ENCODE measurements at places on chromosomes 1 and 21.

GRCh38 chr1:147215540-147215916, 9.6 kb downstream of the FMO5 start:
- no peak overlapping the region for H3K4me3 ChIP-seq
- H3K27ac ChIP-seq: no peak overlapping the region
- DNase-seq: no peak
- no peaks in the 10 kb centered on the region for H3K27me3 ChIP-seq

GRCh38 chr1:62382658-62382955, 54.2 kb upstream of the USP1 start:
- no peaks in the 10 kb centered on the region for H3K27me3 ChIP-seq
- peaks cover 3% of the 10 kb centered on the region for H3K4me1 ChIP-seq
- no peak for DNase-seq
- H3K36me3 ChIP-seq: no peaks in the 10 kb centered on the region
- H3K27ac ChIP-seq: no peak overlapping the region
- no peak overlapping the region for H3K4me3 ChIP-seq

DNA sequence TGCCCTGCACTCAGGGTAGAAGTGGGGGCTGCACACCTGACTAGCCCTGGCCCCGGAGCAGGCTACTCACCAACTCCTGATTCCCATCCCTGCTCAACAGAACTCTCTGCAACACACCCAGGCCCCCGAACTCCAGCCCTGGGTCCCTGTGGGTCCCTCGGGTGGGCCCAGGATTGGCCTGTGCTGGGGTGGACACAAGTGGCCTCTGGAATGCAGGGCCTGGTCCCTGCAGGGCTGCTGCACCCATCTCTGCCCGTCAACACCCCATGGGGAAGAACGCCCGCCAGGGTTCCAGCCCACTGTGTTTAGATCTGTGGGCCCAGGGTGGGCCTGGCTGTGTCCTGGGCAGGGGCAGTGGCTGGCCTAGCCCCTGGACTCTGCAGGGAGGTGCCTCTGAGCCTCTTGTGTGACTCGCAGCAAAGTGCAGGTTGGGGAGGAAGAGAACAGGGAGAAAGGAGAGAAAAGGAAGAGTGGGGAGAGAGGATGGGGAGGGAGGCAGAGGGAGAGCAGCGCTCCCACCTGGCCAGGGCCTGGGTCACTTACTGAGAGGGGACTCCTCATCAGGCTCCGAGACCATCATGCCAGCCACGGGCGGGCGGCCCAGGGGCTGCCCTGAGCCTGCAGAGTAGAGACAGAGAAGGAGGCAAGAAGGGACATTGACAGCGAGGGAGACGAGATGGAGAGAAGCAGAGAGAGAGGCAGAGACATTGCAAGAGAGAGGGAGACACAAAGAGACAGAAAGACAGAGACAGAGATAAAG, 43.9 kb downstream of the HSPG2 start:
- no peaks in the 10 kb centered on the region for H3K4me1 ChIP-seq
- no peaks in the 10 kb centered on the region for H3K36me3 ChIP-seq
- no peak for DNase-seq
- no peaks in the 10 kb centered on the region for H3K27me3 ChIP-seq
- H3K4me3 ChIP-seq: no peak overlapping the region

GRCh38 chr1:92365378-92366039, 66.7 kb downstream of the RPAP2 start:
- no peak overlapping the region for H3K27ac ChIP-seq
- no peaks in the 10 kb centered on the region for H3K4me1 ChIP-seq
- H3K27me3 ChIP-seq: no peaks in the 10 kb centered on the region
- no peak for DNase-seq
- H3K4me3 ChIP-seq: no peak overlapping the region

- no peaks in the 10 kb centered on the region for H3K27me3 ChIP-seq
- no peak overlapping the region for H3K4me3 ChIP-seq
- H3K27ac ChIP-seq: no peak overlapping the region
Observed at GRCh38 chr21:30146558-30147282, 19.9 kb downstream of the CLDN17 start.

DNA sequence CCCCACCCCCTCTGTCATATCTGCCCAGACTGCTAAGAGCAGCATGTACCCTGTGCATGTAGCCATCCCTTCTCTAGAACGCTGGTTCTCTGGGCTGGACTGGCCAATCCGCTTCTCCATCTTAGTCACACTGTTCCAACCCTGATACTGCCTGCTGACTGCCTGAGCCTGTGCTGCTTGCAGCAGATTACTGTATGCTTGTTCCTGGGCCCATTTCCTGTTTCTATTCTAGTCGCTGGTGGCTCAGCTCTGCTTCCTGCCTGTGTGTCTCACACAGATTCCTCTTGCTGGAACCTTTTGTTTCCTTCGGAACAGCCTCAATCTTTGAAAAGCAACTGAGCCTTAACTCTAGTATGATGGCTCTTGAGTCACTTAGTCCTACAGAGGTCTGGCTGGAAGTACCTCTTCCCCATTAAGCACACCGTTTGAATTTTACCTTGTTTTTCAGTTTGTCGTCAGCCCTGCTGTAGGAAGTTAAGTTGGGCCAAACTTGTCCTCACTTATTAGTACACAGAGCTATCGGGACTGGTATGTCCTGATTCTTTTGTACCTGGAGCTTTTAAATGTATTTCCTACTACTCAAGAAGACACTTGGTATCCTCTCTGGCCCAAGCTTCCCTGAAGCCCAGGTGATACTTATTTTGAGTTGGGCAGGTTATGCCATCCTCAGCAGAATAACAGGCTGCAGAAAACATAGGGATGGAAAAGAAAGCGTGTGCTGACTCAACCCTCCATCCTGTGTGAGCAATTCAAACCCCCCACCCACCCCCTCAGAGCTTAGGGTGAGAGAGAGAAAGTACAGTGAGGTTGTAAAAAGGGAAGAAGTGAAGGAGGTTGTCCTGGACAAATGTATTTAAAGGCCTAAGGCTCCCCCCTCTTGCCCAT, 43.4 kb upstream of the PIGV start:
- no peak overlapping the region for H3K4me3 ChIP-seq
- H3K36me3 ChIP-seq: peaks cover 34% of the 10 kb centered on the region
- DNase-seq: peak; percentile 92
- no peaks in the 10 kb centered on the region for H3K27me3 ChIP-seq

DNA sequence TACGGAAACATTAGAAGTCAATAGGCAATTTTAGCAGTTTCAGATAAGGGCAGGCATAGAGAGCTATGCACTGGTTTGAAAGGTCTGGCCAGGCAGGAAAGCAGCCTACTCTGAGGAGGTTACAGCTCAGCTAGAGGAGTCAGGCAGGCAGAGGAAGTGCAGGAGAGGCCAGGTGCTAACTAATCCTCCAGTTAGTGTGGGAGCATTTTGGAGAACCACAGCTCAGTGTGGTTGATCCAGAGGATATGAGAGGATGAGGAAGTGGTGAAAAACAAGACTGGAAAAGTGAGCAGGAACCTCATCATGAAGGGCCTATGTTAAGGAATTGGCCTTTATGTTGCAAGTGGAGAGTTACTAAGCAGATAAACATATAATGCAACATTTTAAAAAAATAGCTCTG, 282.4 kb upstream of the SGIP1 start:
- no peaks in the 10 kb centered on the region for H3K36me3 ChIP-seq
- no peaks in the 10 kb centered on the region for H3K27me3 ChIP-seq
- peaks cover 12% of the 10 kb centered on the region for H3K4me1 ChIP-seq
- no peak overlapping the region for H3K27ac ChIP-seq

DNA sequence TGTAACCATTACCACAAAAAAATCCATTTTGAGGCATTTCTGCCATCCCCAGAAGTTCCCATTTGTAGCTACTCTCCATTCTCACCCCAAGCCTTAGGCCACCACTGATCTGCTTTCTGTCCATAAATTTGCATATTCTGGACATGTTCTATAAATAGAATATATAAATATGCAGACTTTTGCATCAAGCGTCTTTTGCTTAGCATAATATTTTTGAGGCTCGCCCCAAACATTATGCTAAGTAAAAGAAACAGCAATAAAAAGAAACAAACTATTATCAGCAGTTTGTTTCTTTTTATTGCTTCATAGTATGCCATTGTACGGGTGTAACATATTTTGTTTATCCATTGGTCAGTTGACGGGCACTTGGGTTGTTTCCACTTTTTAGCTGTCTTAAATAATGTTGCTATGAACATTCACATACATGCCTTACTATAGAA, 7.9 kb downstream of the TFAP2E start:
- H3K27ac ChIP-seq: no peak overlapping the region
- H3K4me3 ChIP-seq: no peak overlapping the region
- DNase-seq: no peak
- H3K27me3 ChIP-seq: peaks cover 42% of the 10 kb centered on the region

- no peaks in the 10 kb centered on the region for H3K27me3 ChIP-seq
- DNase-seq: no peak
- no peak overlapping the region for H3K27ac ChIP-seq
- H3K4me1 ChIP-seq: no peaks in the 10 kb centered on the region
- H3K4me3 ChIP-seq: no peak overlapping the region
Observed at GRCh38 chr21:33286600-33287456, 20.7 kb downstream of the IL10RB start.

DNA sequence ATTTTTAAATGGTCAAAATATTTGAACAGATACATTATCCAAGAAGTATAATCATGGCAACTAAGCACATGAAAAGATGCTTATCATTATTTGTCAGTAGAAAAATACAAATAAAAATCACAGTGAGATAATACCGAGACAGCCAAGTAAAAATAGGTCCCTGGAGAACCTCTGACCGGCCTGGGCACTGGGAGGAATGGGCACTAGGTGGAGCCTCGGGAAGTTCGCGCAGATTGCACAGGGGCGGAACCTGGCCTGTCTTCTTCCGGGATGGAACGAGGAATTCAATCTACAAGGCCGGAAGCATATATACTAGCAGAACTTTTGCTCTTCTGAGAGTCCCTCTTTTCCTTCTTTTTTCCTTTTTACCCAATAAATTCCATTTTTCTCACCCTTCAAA, 148.5 kb upstream of the CHRM3 start:
- no peak overlapping the region for H3K27ac ChIP-seq
- no peak overlapping the region for H3K4me3 ChIP-seq
- H3K27me3 ChIP-seq: no peaks in the 10 kb centered on the region
- DNase-seq: peak; percentile 65

DNA sequence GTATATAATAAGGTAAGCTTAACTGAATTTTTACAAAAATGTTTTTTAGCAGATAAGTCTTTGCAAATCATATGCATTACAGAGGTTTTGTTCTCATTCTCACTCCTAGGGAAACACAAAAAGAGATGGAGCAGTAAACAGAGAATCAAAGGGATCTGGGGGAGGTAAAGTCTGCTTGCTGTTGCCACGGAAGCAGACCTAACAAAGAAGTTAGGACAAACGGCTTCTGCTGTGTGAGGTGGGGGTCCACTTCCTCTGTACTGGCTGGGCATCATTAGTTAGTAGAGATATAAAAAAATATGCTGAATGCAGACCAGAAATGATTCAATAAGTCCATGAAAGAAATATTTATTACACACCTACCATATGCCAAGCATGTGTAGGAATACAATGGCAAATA, 34.2 kb downstream of the GJA5 start:
- no peaks in the 10 kb centered on the region for H3K36me3 ChIP-seq
- H3K27me3 ChIP-seq: no peaks in the 10 kb centered on the region

DNA sequence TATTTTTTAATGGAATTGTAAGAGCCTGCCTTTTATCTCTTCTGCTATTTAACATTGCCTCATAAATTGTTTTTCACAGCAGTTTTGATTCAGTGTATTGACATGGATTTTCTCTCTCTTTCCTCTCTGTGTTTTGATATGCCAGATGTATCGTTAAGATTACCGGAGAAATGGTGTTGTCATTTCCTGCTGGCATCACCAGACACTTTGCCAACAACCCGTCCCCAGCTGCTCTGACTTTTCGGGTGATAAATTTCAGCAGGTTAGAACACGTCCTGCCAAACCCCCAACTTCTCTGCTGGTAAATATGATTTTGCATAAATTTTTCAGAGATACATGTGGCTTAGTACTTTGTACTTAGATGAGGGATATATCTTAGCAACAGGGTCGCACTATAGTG, 23.1 kb upstream of the DYNLT5 start:
- no peaks in the 10 kb centered on the region for H3K36me3 ChIP-seq
- H3K27me3 ChIP-seq: no peaks in the 10 kb centered on the region
- no peak for DNase-seq
- H3K27ac ChIP-seq: no peak overlapping the region

DNA sequence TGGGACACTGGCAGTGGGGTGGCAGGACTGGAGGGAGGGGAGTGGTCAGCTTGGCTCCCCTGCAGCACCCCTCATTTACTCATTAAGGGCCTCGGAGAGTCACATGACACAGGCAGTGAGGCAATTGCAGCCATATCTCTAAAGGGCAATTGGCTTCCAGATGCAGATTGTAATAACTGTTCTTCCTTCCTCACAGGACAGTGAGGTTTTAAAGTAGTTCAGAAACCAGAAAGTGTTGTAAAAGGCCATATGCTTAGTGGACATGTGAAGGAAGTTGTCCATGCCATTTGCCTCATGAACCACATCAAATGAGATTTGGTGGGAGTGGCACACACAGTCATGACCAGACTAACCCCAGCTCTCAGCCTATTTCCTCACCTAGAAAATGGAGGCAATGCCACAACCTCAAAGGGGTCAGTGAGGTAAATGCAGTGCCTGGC, 11.1 kb downstream of the MTX1 start:
- DNase-seq: peak; percentile 73
- peak overlapping the region; percentile 10 for H3K4me3 ChIP-seq
- no peaks in the 10 kb centered on the region for H3K36me3 ChIP-seq
- no peaks in the 10 kb centered on the region for H3K27me3 ChIP-seq
- H3K4me1 ChIP-seq: no peaks in the 10 kb centered on the region
- H3K27ac ChIP-seq: peak overlapping the region; percentile 7

DNA sequence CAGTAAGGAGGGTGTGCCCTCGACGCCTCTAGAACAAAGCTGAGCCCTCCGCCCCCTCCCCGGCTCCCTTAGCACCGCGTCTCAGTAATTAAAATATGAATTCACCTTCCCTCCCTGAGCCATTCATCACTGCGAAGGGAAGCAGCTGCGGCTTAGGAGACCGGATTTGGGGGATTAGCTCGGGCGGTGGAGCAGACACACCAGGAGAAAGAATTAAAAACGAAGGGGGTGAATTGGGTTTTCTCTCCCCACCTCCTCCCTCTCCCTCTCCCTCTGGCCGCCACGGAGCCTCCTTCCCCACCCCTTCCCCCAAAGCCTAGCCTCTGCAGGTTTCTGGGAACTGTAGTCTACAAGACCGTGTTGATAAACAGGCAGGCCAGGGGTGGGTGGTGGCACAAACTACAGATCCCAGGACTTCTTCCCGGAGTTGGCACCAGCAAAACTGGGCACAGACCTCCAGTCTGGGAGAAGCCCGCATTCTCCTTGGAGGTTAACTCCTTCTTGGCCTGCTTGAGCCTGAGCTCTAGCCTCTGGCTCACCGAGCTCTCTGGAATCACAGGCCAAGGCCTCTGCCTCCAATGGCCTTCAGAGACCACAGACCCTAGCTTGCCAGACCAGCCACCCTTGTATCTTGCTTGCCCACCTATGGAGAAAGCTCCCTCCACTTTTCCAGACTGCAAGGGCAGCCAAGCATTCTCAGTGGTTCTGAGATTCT, 10.8 kb downstream of the BLACAT1 start:
- peak overlapping the region; percentile 44 for H3K4me3 ChIP-seq
- peak overlapping the region; percentile 97 for H3K27ac ChIP-seq
- peaks cover 82% of the 10 kb centered on the region for H3K4me1 ChIP-seq
- peaks cover 15% of the 10 kb centered on the region for H3K27me3 ChIP-seq
